ENCODE measurements at places on chromosomes 6 and 20.

GRCh38 chr6:35052694-35053565 lies 88.2 kb downstream of the TCP11 start:
- DNase-seq = no peak

DNA sequence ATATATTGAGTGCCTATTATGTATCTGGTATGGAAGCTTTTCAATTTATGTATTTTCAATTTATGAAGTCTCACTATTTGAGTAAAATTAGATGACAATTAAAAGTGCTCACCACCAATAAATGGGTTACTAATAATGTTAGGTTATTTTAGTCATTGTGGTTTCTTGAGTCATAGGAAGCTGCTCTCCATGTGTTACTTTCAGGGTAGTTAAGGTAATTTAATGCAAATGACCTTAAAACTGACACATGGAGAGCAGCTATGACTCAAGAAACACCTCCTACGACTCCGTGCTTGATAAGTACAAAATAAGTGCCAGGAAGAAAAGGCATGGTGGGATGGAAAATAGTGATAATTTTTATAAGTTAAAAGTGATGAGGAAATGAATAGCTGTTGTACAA lies 16.5 kb upstream of the TINAG start:
- no peak for DNase-seq

DNA sequence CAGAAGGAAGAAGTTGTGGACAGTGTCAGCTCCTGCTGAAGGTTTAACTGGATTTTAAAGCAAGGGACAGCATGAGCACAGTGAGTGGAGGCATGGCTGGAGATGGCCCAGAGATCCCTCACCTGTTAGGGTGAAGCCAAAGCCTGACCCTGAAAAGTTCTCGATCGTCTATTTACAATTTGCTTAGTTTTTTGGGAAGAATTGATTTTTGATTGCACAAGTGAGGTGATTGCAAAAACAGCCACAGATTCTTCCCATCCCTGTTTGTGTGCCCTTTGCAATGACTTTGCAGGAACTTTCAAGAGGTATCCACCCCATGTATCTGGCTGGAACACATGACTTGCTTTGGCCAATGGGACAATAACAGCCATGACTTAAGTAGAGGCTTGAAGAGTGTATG lies 170.1 kb downstream of the TFAP2C start:
- no peak for DNase-seq

DNA sequence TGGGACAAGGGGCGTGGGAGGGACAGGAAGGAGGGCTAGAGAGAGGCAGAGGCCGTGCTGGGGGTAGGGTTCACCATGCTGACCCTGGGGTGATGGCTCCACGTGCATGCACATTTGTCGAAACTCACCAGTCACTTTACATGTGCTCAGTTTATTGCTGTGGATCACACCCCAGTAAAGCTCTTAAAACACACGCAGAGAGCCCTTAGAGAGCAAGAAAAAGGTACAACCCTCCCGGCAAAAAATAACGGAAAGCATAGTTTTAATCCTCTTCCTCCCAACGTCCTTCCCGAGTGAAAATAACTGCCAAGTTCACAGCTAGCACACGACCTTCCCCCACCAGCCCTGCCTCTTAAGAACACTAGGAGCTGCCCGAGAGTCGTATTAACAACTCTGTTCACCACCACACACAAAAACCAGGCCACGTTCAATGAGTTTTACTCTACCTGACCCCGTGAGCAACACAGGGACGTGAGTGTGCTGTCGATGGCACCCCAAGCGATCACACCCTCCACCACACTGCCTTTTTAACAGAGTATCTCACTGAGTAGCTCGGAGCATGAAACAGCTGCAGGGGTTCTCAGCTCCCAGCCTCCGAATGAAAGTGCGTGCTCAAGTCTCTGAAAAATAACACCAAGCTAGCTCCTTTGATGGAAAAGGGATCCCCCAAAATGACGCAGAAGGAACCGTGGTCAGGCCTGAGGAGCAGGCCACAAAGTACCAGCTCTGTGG lies 39.7 kb downstream of the TAF4 start:
- no peak for DNase-seq

DNA sequence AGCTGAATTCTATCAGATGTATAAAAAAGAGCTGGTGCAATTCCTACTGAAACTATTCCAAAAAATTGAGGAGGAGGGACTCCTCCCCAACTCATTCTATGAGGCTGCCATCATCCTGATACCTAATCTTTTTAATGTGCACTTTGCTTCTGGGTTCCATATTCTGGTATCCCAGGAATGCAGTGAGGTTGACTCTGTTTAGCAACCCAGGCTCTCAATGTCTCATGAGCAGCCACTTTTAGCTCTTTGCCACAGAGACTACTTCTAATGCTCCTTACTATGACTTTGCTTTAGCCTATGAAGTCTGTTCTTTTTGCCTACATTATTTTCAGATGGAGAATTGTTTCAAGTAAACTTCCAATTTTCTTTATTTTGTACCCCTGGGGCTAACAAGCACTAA lies 185.5 kb upstream of the NRSN1 start:
- DNase-seq = no peak

- DNase-seq = no peak
Measured at GRCh38 chr6:26017632-26017966, 55.0 kb downstream of the TRIM38 start.

- no peak for DNase-seq
Measured at GRCh38 chr20:17896771-17897369, 71.7 kb downstream of the SNX5 start.

- no peak for DNase-seq
Measured at GRCh38 chr6:101397199-101397598, 3.7 kb downstream of the GRIK2 start.

DNA sequence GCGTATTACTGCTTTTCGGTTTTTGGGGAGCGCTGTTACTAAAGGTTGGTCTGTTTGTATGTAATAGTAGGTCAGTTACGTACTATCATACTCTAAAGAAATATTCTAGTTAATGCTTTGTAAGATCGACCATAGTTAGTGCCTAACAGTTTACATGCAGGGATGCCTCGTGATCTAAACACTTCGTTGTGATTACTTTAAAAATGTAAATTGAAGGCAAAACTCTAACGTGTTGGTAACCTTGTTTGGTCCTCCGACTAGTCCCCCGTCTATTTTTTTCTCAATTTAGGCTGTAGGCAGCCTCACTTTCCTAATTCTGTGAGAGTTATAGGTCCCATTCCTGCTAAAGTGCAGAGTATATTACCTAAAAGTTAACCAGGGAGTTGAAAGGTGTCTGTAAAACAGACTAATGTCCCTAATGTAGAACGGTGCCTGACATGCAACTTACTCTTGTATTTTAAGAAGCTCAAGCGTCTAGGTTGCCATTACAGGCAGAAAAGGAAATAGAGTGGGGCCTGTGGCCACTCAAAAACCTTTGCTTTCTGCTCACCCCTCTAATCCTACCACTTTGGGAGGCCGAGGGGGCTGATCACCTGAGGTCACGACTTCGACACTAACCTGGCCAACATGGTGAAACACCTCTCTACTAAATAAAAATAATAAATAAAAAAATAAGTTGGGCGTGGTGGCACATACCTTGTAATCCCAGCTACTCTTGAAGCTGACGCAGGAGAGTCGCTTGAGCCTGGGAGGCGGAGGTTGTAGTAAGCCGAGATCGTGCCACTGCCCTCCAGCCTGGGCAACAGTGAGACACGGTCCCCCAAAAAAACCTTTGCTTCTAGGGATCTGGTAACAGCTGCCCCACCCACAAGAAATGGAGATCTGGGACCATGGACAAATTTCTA lies 37.8 kb downstream of the HFE start:
- DNase-seq = no peak

- DNase-seq = peak; percentile 86
Measured at GRCh38 chr20:31835977-31836852, 9.2 kb downstream of the FOXS1 start.

GRCh38 chr6:83307849-83308248 lies 114.7 kb downstream of the RWDD2A start:
- no peak for DNase-seq

DNA sequence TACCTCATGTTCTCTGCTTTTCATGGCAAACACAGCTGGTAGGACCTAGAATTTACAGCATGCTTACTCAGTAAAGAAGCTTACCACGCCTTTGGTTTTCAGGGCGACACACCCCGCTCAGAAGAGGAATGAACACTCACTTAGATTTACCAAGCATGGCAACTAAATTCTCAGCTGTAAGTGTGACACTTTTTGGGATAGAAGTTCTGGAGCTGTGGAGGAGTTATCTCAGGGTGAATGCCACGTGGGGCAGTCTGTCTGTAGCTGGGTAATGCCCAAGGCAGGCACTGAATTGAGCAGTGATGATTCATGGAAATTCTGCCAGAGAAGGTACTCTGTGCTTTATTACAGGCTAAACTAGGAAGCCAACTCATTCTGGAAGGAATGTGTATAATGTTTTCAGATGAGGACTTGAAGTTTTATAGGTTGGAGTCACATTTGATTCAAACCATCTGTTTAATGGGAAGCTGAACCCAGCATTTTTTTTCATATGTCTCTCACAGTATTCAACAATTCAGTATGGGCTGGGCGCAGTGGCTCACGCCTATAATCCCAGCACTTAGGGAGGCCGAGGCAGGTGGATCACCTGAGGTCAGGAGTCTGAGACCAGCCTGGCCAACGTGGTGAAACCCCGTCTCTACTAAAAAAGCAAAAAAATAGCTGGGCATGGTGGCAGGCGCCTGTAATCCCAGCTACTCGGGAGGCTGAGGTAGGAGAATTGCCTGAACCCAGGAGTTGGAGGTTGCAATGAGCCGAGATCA lies 3.5 kb upstream of the PRIM2 start:
- DNase-seq = no peak

- no peak for DNase-seq
Measured at GRCh38 chr6:3617192-3617631, 134.3 kb downstream of the PXDC1 start.

DNA sequence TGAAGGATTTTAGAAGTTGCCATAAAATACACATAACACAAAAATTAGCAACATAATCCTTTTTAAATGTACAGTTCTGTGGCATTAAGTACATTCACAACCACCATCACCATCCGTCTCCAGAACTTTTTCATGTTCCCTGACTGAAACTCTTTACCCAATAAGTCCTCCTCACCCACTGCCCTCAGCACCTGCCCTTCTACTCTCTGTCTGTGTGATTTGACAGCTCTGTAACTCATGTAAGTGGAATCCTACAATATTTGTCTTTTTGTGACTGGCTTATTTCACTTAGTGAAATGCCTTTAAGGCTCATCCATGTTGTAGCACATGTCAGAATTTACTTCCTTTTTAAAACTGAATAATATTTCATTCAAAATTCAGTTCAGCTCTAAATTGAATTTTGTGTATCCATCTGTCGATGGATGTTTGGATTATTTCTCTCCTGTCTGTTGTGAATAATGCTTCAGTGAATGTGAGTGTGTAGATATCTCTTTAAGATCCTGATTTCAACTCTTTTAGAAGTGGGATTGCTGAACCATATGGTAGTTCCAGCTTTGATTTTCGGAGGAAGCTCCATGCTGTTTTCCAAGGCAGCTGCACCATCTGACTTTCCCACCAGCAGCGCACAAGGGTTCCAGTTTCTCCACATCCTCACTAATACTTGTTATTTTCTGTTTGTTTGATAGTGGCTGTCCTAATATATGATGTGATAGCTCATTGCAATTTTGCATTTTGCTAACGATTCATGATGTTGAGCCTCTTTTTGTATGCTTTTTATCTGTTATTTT lies 4.2 kb downstream of the ENTPD6 start:
- no peak for DNase-seq

DNA sequence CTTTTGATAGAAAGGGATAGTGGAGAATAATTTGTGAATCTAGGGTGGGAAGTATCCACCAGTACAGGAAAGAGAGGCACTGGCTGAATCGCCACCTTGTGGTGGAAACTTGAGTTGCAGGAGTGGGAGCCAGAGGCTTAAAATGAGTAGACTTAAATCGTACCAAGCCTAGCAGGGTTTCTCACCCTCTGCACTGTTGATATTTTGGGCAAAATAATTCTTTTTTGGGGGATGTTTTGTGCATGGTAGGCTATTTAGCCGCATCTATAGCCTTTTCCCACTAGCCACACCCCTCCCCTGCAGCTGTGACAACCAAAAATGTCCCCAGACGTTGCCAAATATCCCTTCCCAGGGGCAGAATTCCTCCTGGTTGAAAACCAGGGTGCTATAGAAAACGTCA lies 119.1 kb downstream of the DHX35 start:
- peak; percentile 38 for DNase-seq

DNA sequence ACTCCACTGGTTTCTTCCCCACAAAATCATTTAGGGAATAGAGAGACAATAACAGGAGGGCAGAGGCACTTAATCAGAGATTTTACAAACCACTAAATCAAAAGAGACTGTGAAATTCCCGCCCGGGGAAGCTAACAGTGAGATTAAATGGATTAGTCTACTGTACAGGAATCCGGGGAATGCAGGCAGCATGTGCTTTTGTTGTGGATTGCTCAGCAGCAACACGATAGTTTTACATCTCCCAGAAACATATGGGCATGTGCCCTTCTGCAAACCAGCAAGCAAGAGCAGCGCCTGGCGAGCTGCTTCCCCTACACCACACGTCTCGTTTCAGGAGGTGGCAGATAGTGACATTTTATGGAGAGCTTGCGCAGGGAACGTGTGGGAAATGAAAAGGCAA lies 382.3 kb downstream of the CD83 start:
- no peak for DNase-seq

- no peak for DNase-seq
Measured at GRCh38 chr20:20017844-20018185, 653 bp downstream of the NAA20 start.

GRCh38 chr20:61045876-61046585 lies 206.0 kb upstream of the CDH4 start:
- no peak for DNase-seq

All from NK-92 treated with Interleukin-12 subunit alpha and Interleukin-12 subunit beta, amount 100 ng/mL, for 24 hours (cell line).